ENCODE measurements at places on chromosomes 4 and X. TPM values are rescaled to one million over a fixed set of nuclear protein-coding genes. Genes with fewer than 3 reads are reported as not detected.

The TMPRSS11A gene
- total RNA-seq = not detected

The TCEAL1 gene
- total RNA-seq = 188 TPM

The PDE6B gene
- 16.2 TPM for total RNA-seq

The ESX1 gene
- total RNA-seq = not detected

The FGFBP1 gene
- total RNA-seq = not detected

The PAGE5 gene
- total RNA-seq = not detected

The AVPR2 gene
- total RNA-seq = 0.35 TPM

The ADRA2C gene
- 36.4 TPM for total RNA-seq

The ARFIP1 gene
- 45.2 TPM for total RNA-seq

The GLRB gene
- 2.9 TPM for total RNA-seq

The TCEANC gene
- 1.5 TPM for total RNA-seq

DNA sequence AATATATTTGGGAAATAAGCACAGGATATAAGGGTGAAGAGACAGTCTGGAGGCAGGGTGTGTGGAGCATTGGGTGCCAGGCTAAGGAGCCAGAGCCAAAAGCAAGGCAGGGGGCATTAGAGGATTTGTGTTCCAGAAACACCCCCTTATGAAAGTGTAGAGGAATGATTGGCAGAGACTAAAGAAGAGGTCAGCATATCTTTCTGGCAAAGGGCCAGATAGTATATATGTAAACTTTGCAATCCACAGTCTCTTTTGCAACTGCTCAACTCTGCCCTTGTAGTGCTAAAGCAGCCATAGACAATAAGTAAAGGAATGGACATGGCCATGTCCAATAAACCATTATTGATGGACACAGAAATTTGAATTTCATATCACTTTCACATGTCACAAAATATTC lies 3.6 kb upstream of the SLC9A6 start:
- no peak for DNase-seq

DNA sequence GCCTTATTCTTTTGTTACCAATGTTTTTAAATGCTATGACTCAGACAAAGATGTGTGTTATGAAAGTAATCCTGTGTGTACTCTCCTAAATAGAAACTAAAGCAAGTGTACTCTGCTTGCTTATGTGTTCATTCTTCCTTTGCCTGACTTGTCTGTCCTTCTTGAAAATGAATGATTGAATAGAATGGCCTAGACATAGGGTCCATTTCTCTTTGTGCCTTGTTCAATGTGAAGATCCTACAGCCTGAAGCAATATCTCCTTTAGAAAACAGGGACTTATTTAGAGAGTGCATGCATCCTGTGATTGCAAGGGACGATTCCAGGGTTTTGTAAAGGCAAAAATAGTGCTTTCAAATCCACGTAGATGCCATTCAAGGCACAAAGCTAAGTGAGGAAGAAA lies 343.6 kb upstream of the TACR3 start:
- no peak for DNase-seq

DNA sequence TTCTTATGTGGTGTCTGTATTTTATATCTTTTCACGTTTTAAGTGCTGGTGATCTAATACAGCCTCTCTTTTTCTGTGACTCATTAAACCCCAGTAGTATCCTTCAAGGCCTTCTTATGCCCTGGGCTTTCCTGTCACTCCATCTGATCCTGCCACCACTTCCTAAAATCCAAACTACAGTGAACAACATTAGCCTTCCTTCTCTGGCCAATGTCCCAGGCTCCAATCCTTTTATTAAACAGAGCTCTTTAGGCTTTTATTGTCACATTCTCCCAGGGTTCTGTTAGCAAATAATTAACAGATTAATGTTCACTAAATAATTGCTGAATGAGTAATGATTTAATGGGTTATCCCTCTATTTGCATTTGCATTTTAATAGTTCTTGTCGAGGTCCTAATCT lies 47.9 kb upstream of the ITM2A start:
- no peak for DNase-seq

- no peak for DNase-seq
Observed at GRCh38 chr4:7867701-7868435, 71.8 kb downstream of the AFAP1 start.

DNA sequence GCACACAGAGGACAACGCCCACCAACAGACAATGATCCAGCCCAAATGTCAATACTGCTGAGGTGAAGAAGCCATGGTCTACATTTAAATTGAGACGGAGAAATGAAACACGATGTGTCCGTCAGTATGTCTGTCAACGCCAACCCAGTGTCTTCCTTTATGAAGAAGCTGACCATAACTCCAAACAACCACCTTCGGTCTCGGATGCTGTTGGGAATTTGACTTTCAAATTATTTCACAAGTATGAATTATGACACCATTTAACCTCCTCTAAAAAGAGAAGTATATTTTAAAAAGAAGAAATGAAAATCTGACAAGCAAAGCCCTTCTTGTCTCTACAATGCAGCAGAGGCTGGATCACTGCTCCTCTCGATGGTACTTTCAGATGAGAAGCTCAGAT lies 123.7 kb upstream of the MAP3K15 start:
- no peak for DNase-seq

DNA sequence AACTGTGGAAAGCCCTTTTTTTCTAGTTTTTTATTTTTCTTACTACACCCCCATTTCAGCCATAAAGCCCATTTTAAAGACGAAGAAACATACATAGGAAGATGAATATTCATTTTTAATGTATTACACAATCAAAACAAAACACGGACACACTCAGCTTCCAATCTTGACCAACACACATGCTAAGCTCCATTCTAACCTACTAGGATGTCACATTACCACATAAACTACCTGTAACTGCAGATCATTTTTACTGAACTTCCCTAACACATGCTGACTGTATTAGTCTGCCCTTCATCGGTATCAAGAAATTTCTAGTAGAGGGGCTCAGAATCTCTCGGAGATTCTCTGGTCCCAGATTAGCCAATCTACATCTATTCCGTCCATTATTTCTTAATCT lies 1.8 kb downstream of the CCNI start:
- DNase-seq = no peak

- DNase-seq = no peak
Observed at GRCh38 chr4:101596781-101597552, 193.6 kb upstream of the BANK1 start.

- no peak for DNase-seq
Observed at GRCh38 chr4:104973708-104974107, 173.0 kb upstream of the TET2 start.

DNA sequence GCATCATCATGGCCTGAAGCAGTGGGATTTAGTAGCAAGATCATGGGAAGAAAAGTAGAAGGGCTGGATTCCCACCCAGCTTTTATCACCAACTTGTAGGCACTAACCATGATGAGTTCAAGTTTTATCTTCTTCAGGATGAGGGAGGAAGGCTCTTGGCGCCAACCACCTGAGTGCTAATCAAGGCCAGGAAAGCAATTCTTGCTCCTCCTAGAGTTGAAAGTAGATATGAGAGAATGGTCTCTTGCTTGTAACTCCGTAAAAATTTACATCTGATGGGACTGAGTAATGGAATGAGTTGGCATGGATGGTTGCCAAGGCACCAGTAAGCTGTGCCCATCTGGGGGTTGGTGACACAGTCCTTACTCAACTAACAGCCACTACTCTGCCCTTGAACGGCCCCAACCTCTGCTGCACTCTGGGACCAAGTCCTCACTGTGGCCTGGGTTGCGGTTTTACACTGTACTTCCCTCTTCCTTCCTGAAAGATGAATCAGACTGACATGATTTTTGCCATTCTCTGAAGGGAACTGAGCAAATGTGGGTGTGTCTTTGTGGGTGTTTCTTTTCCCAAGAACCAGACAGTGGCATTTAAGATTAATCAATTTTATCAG lies 39.4 kb upstream of the NDP start:
- DNase-seq = no peak

DNA sequence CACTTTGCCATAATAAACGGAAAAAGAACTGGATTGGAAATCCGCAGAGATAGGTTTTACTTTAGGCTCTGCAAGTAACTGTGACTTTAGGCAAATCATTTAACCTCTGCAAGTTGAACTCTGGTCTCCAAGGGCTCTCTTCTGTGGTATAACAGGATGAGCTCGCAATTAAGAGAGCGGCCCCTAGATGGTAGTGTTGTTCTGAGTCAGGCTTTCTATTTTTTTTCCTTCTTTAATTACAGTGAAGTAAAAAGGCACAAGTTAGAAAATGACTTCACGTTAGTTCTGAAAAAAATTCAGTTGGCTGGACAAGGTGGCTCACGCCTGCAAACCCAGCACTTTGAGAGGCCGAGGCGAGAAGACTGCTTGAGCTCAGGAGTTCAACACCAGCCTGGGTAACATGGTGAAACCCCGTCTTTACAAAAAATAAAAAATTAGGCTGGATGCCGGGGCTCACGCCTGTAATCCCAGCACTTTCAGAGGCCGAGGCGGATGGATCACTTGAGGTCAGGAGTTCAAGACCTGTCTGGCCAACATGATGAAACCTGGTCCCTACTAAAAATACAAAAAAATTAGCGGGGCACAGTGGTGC lies 18.0 kb downstream of the RPS3A start:
- peak; percentile 61 for DNase-seq

- no peak for DNase-seq
Observed at GRCh38 chrX:63934160-63934559, 149.1 kb upstream of the ARHGEF9 start.

DNA sequence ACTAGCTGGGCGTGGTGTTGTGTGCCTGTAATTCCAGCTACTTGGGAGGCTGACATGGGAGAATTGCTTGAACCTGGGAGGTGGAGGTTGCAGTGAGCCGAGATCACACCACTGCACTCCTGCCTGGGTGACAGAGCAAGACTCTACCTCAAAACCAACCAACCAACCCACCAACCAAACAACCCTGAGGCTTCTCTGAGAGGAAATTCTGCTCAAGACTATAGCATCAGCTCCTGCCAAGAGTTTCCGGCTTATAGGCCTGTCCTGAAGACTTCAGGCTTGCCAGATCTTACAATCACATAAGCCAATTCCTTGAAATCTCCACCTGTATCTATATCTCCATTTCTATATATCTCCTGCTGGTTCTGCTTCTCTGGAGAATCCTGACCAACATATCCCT lies 173.8 kb upstream of the TBC1D9 start:
- DNase-seq = no peak

DNA sequence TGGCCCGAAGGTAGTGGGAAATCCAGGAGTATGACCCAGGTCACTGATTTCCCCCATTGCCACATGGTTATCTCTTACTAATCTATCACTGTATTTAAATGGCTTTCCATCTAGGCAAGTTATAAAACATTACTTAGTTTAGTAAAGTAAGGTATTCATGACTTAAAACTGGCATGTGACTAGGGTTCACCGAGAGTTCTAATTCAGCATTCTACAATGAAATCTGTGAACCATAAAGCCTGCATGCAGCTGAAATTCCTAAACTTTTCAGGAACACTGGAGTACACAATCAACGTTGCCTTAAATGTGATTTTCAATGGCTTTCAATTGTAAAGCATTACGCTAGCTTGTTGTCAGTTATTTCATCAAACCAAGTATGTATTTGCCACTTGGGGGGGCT lies 22.7 kb upstream of the PRPS2 start:
- no peak for DNase-seq

DNA sequence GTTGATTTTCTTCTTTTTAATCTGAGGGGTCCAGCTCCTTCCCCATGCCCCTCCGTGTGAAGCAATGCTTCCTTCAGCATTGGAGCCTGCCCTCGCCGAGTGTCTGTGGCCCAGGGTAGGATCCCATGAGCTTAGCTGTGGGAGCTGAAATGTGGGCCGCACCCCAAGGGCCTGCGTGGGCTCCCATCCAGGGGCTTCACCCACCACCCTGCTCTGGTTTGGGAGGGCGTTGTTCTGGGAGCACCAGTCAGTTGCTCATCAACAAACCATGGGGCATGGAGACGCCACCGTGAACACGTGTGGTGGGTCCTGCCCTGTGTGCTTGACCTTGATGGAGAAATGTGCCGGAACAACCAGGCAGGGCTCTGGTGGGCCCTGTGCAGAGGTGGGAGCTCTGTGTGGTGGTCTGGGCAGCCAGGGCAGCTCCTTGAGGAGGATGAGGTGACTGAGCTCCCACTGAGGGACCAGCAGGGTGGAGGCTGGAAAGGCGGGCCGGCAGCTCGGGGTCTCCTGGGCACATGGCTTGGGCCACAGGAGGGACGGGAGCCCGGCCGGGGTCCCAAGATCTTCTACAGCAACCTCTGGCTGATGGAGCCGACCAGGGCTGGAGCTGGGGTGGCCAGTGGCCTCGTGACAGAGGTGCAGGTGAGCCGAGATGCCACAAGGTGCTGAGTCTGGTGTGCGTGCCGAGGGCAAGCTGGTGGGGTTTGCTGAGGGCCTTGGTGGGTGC lies 39.6 kb upstream of the NKX1-1 start:
- DNase-seq = no peak

DNA sequence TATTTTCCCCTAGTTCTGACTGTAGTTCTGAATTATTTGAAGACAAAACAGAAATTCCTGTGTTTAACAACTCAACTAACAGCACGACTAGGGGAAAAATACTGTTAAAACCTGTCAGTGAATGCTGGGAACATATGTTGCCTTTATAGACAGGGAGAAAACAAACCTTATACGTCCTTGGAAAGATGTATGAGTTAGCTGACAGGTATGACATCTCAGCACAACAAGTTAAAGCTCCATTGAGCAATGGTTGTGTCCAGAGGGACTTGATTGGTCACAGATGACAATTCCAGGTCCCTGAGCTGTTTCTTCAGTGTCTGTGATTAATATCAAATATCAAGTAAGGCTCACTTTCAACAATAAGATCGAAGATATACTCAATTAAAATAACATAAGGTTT lies 58.2 kb upstream of the DDIT4L start:
- DNase-seq = no peak

DNA sequence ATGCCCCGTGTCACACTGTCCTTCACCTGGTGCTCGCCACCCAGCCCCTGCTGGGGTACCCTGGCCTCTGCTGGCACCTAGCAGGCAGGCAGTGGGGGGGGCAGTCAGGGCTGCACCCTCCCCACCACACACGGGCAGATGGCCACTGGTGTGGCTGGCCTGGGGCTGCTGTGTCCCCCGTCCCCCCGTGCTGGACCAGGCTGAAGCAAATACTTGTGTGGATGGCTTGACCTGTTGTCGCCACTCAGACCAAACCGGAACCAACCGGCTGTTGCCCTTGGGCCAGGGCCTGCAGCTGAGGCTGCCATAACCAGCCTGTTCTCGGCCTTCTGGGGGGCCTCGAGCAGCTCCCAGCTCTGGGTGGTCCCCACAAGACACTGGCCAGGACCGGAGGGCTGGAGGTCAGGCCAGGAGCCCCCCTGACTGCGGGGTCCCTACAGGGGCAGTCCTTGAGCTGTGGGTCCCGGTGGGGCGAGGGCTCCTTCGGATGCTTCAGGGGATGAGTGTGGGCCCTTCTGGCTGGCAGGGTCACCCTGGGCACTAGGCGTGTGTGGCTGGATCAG lies 4.3 kb downstream of the FGFR3 start:
- DNase-seq = no peak

- DNase-seq = peak; percentile 21
Observed at GRCh38 chr4:47926667-47927258, 12.4 kb upstream of the NFXL1 start.

DNA sequence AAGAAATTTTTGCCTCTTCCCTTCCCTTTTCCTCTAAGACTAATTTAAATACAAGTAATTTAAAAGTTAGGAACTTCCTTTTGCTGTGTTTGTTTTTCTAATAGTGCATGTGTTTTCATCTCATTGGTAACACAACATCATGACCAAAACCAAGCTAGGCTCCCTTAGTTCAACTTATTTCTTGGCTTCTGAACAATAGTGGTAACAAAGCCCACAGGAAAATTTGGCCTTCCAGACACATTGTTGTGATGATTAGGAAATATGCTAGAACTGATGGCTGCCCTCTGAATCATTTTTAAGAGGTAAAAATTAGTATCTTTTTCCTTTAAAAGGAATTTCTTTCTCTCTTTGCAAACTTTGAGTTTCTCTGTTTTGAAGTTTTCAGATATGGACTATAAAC lies 25.5 kb upstream of the TEC start:
- DNase-seq = no peak

Data from uterus (tissue), 4 donors.